Fibroblast of skin of back (primary cell): ENCODE measurements at places on chromosomes 5 and 9.
A peak's percentile ranks its signal among the peaks of the same experiment; 100 is the strongest.

- no peak for DNase-seq
These were observed 55.0 kb downstream of the FNBP1 start for GRCh38 chr9:129987941-129988340.

DNA sequence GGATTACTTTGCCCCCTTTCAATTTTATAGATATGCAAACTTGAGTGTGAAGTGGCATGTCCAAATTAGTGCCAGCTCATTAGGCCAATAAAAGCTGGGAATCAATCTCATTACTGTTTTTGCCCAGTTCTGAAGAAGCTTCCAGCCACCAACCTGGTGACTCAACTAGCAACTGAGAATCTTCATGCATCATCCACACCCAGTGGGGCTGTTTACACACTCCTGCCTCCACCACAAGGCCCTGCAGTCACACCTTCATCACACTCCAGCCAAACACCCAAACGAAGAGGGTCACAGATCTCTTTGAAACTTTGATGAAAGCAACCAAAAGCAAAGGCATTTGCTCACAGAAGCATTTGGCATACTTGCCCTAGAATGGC, 41.3 kb upstream of the S1PR3 start:
- DNase-seq, result peak; percentile 8

GRCh38 chr5:102855681-102856388, 100.7 kb downstream of the PAM start:
- no peak for DNase-seq

- no peak for DNase-seq
These were observed 28.4 kb downstream of the SLC6A18 start for GRCh38 chr5:1253456-1254105.

DNA sequence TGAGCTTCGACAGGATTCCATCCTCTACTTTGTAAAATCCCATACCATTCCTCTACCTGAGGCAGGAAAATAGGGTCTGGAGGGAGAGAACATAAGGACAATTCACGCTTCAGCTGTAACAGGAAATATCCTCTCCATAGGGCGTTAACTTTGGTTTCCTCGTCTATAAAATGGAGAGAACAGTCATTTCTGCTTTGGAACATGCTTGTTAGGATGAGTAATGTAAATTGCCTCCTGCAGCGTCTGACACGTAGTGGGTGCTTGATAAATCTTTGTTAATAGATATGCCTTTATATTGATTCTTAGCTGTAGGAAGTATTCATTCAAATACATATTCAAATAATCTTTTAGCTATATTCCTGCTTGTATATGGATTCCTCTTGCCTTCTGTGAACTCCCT, 711 bp upstream of the SUB1 start:
- no peak for DNase-seq

DNA sequence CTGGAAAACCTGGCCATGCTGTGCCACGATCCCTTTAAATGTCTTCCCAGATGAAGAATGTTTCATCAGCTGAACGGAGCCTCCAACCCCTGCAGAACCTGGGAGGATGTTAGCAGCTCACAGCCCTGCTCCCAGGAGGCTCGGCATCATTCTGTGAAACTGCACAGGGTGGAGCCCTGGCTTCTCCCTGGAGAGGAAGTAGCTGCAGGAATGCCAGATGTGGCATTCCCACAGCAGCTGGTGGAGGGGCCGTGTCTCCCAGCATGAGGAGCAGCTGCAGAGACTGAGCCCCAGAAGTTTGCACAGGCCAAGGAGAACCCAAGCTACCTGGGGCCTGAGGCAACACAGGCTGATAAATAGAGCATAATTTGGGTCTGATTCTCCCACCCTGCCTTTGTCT, 165.8 kb upstream of the MAP3K1 start:
- peak; percentile 85 for DNase-seq
